Foreskin keratinocyte (primary cell): ENCODE measurements at places on chromosomes 11 and 22. TPM values are rescaled to one million over a fixed set of nuclear protein-coding genes. Genes with fewer than 3 reads are reported as not detected.
A peak's percentile ranks its signal among the peaks of the same experiment; 100 is the strongest.

MUC6 gene
- total RNA-seq: not detected in 2 replicates

- no peak for DNase-seq
Observed at GRCh38 chr11:103465555-103466140, 356.4 kb downstream of the DYNC2H1 start.

GSTT4 gene
- not detected in 2 replicates for total RNA-seq

DNA sequence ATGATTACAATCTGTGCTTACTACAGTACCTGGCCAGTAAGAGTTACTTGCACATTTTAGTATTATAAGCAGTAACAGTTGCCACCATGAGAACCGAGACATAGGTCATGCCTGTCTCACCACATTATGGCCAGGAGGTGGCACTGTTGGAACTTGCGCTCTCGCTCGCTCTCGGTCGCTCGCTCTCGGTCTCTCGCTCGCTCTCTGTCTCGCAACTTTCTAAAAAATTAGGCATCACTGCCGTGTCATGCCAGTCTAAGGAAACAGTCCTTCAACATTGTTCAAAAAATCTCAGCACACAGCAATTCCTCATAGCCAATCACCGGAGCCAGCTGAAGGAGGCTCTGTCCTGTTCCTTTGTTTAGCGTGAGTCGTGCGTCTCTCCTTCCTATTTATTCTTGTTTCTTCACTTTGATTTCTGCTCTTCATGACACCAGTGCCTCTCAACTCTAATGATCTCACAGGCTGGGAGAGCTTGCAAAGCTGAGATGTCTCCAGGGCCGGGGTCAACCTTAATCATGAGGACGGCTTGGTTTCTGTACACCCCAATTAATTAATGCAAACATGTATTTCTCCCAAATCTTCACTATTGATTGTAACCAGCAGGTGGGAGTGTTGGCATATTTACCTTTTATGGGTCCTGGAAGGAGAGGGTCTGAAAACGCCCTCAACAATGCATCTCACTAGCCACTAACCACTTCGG, 6.3 kb upstream of the ADAMTS8 start:
- DNase-seq: peak; percentile 51

DNA sequence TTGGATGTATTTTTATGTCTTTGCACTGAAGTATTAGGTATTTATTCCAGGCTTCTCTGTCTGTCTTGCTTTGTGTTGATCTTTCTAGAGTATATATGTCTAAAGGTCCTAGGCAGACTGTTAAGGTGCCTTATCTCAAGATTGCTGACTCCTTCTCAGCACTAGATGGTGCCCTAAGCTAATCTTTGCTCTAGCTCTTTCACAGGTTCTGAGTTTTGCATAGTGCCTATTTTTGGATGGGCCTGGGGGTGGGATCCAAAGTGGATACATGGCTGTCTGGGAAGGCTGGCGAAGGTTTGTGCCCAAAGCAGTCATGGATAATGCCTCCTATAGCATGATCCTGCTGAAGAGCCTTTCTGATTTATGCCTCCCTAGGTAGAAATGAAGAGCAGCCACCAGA, 154.9 kb downstream of the TRPC6 start:
- peak; percentile 47 for DNase-seq
